ENCODE measurements at places on chromosomes 1 and 21. TPM values are rescaled to one million over a fixed set of nuclear protein-coding genes. Genes with fewer than 3 reads are reported as not detected.

The SLC2A5 gene
- total RNA-seq = not detected

The MIB2 gene
- 105 TPM for total RNA-seq

The UBXN10 gene
- total RNA-seq = 1.4 TPM

The DYNLT5 gene
- total RNA-seq = 1.6 TPM

The ARHGEF10L gene
- 20.4 TPM for total RNA-seq

The USF1 gene
- 89.5 TPM for total RNA-seq

The CYP4A22 gene
- not detected for total RNA-seq

The LIN28A gene
- total RNA-seq = 455 TPM

Measured in neural crest cell (in vitro differentiated cells).